SK-N-DZ (cell line): ENCODE measurements at places on chromosomes 4 and X.

- no peak for DNase-seq
These were observed 68.3 kb upstream of the RBPJ start for GRCh38 chr4:26252349-26253025.

GRCh38 chrX:129726307-129727111, 12.3 kb upstream of the XPNPEP2 start:
- peak; percentile 18 for DNase-seq

DNA sequence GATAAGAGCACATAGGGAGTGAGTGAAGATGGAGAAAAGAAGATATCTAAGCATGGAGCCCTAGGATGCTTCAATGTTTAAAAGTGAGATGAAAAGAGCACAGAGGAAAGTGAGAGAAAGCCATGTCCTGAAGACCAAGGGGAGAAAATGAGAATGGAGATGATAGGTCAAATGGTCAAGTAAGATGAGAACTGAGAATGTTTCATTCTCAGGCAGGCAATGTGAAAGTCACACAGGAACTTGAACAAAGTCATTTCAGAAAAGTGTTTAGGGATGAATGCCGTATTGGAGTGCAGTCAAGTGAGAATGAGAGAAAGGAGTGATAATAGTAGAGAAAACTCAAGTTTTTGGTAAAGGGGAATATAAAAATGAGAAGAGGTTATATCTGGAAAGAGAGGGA, 148.7 kb upstream of the PTCHD1 start:
- no peak for DNase-seq

GRCh38 chr4:45716093-45716492, 407.8 kb downstream of the GABRG1 start:
- DNase-seq: no peak

- no peak for DNase-seq
These were observed 775.9 kb upstream of the INTU start for GRCh38 chr4:126856906-126857305.

DNA sequence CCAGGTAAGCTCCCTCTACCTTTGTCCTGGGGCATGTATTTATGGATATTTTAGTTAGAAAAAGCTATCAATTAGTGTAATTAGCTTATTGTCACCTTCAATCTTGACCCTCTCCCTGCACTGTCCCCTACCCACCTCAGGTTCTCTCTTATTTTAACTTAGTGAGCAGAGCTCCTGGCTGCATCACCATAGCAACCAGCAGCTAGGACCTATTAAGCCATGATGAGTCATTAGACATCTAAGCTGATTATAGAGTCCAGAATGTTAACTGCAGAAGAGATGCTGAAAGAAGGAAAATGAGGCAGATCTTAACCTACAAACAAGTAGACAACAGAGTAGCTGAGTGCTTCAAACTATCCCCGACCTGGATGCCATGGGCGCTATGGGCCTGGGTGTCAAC, 36.6 kb downstream of the MAGEE2 start:
- no peak for DNase-seq

DNA sequence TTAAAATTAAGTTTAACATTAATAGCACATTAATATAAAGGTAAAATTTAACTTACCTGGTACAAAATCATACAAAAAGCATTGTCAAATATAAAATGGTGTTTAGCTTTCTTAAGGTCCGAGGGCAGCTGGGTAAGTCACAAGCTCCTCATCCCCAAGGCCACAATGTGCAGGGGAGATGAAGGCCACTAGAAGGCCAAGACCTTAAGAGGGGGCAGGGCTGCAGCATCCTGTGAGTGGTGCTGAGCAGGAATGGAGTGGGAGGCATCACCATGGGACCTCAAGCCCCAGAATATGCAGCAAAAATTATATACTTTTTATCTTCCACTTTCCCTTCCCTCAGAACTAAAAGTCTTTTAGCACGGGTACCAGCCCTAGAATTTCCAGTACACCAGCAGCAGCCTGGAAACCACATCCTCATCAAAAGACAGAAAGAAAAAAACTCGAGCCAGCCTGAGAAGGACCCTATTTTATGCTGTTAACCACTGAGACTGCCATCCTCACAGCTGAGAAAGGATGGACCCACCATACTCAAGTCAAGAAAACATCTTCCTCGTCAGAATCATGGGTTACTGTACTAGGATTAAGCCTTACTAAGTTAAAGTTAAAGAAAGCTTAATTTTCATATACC, 13.0 kb upstream of the RHOXF2 start:
- DNase-seq: no peak

GRCh38 chr4:2786152-2786671, 6.7 kb upstream of the SH3BP2 start:
- no peak for DNase-seq

- no peak for DNase-seq
These were observed 53.4 kb downstream of the ZNF518B start for GRCh38 chr4:10403633-10404445.

GRCh38 chrX:9927698-9928482, 39.3 kb upstream of the CLDN34 start:
- peak; percentile 7 for DNase-seq

DNA sequence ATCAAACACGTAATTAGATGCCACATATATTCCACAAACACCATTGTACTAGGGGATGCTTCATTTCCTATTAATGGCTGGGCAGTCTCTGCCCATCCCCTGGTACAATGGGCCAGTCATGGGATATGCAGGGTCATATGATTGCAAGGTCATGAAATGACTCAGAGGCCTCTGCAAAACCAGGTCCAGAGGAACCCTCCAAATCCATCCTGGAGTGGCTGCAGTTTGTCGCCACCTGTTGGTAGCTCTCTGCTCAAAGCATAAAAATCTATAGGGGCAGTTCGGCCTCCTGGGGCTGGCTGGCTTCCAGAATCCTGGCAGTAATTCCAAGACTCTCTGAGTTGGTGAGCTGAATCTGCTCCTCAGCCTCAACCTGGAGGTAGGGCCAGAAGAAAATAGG, 22.9 kb upstream of the PUDP start:
- no peak for DNase-seq

DNA sequence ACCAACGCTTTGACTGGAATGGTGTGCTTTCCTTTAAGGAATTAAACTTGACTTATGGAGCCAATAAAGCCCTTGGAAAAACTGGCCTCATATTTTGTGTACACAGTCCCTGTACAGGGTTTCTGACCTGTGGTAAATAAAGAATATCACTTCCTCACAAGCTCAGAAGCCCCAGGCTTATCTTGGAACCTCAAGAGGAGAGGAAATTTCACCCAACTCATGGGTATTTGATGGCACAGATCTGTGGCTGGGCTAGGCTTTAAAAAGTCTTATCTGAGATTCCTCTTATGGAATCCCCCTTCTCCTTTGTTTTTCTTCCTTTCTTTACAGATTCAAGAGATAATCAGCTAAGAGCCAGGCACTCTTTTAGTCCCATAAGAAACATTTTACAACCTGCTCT, 89.3 kb upstream of the USP38 start:
- no peak for DNase-seq

DNA sequence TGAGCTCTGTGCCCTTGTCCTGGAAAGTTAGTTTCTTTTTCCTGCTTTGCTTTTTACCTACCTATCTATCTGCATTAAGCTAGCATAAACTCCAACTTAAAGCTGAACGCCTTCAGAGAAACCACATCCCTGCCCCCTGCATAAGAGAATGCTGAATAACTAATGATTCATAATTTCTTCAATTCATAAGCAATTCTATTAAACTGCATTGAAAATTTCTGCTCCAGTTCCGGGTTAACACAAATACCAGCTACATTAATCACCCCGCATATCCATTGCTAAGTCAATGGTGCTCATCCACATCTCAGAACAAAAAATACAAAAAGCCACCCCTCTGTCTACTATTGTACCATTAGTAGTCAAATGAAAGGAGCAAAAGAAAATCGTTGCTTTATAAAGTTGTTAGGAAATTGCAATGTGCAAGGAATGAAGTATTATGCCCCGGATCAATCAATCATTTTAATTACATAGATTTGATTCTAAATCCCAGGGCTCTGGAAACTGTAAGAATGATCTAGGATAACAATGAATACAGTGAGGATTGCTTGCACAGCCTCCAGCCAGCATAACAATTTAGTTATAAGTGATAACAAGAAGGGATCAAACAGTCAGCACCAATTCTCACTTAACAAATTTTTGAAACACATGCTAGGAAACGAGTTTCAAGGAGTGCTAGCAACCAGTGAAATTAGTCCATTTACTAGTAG, 106.8 kb downstream of the ELOVL6 start:
- no peak for DNase-seq

DNA sequence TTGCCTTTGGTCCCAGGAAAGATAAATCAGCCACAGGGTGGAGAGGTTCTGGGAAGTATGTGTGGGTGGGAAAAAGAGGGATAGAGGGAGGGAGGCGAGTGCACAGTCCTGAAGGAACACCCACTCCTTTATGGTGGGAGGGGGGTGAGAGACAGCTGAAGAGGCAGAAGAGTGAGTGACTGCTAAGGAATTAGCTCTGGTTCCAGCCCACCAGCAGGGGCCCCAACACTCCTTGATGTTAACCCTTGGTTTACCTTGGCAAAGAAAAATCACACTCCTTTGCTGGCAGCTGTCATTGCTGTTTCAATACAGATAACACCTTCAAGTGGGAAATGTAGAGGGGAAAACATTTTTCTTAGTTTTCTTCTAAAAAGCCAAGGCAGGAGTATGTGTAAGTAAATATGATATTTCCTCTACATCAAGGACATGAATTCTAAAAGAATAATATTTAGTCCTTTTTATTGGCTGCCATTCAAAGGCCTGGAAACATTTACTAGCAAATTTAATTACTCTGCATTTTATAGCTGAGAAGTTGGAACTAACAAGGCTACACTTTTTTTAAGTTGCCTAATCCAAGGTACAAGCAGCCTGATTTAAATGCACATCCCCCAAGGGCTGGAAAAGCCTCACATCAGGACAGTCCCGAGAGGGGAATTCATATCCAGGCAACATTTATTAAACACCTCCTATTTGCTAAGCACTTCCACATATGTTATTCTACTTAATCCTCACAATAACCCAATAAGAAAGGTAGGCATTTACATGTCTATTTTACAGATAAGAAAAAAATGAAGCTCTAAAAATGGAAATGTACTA, 81.7 kb downstream of the HS6ST2 start:
- DNase-seq: no peak
